ENCODE measurements at places on chromosomes 16 and 17. TPM values are rescaled to one million over a fixed set of nuclear protein-coding genes. Genes with fewer than 3 reads are reported as not detected.

The KREMEN2 gene
- 0.46 TPM for total RNA-seq

The DOC2A gene
- total RNA-seq, result 12.5 TPM

The TAT gene
- not detected for total RNA-seq

The C16orf89 gene
- total RNA-seq, result 2.3 TPM

The HEATR9 gene
- total RNA-seq, result not detected

The PDPK1 gene
- 31.6 TPM for total RNA-seq

The TSC2 gene
- 70.4 TPM for total RNA-seq

The SSTR5 gene
- total RNA-seq, result 0.23 TPM
